Osteoblast (primary cell): ENCODE measurements at places on chromosomes 5 and 9.

DNA sequence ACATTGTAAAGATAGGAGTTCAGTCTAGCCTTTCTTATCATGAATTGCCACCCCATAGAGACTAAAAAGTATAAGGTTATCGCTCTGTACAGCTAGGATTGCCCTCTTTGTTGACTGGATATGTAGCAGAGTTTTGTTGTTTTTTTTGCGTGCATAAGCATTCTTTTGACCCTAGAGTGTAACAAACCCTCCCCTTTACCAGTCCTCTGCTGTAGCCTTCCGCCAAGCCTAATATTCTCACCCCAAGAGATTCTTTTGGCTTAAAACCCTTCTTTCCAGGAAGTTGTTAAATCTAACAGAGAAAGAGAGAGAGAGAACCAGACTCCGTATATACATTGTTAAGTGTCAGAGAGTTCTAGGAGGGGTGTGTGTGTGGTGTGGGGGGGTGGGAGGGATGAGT is 113.9 kb downstream of the FGF1 start:
- no peak for DNase-seq

GRCh38 chr5:3995954-3996619 is 400.5 kb downstream of the IRX1 start:
- no peak for DNase-seq

DNA sequence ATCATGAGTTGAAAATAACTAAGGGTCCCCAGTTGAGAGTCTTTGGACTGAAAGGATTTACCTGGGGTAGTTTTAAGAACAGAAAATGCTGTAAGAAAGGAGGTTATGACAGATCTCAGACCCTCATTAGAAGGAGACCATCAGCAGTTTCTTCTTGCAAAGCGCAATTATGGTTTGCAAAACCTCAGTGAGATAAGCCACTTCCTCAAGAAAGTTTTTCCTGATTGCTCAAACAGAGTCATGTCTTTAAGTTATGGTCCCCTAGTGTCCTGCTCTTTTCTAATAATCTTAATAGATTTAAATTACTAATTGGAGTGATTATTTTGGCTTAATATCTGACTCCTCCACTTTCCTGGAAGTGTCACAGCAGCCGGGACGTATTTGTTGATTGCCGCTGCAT is 293.2 kb upstream of the KLF4 start:
- DNase-seq = no peak

DNA sequence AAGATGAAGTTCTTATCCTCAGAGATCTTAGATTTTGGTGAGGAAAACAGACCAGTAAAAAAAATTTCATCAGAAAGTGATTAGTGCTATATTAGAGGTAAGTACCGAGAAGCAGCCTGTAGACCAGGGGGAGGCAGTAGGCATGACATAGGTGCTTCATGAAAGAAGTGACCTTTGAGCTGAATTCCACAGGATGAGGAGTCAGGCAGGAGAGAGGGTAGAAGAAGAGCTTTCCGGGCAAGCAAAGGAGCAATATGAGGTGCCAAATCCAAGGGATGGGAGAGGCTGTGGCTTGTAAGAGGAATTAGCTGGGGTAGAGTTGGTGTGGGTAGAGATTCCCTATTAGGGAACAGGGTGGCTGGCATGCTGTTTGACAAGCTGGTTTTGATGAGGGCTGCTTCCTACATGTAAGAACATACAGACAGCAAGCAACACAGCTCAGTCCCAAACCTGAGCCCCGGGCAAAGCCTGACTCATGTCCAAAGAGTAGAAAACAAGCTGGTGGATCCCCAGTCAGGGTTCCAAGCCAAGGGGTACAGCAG is 48.4 kb upstream of the PWWP2A start:
- DNase-seq = no peak

DNA sequence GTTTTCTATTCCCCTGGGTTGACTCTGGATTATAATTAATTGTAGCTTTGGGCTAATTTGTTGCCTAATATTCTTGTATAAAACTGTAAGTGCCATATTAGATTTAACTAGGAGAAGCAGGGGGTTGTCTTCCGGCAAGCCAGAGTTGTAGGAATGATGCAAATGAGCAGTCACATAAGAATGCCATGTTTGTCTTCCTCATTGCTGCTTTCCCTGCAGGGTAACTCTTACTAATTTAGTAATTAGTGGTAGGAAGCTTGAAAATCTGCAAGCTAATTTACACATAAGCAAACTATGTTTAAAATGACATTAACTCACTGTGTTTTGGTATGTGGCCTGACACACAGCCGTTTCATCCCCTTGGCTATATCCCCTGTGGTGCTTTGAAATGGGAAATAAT is 527.8 kb downstream of the KCTD16 start:
- DNase-seq = no peak

DNA sequence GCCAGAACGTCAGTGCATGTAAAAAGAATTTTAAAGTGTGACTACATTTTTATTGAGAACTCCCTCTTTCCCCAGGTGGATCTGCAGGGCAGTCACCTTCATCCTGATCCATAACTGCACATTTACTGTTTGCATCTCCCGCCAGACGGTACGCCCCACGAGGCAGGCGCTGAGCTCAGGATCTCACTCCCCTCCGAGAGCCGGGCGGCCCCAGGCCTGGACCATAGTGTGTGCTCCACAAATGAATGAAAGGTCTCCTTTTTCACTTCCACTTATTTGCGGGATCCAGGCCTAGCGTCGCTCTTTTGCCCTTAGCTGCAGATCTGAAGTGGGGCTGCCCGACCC is 378 bp downstream of the DROSHA start:
- DNase-seq = no peak

DNA sequence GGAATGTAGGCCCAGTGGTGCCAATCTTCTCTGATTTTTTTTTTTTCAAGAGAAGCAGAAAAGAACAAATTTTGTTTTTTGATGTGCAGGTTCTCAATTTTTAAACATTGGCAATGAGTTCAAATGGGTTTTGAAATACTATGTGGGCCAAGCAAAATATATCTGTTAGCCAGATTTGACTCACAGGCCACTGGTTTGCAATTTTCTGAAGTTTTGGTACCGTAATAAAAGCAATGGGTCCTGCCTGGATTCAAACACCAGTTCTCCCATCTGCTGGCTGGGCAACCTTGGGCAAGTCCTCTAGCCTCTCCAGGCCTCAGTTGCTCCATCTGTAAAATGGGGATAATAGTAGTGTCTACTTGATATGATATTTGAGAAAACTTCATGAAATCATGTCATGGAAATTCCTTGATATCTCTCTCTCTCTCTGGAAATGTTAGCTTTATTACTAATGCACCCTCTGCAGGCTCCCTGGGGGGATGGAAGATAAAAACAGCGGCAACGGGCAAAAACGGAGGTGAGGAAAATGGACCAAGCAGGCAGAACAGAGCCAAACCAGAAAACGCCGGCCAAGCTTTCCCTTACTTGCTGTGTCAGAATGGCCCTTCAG is 63.4 kb downstream of the SMIM23 start:
- peak; percentile 78 for DNase-seq

- DNase-seq = no peak
Observed at GRCh38 chr9:24011009-24011717, 185.1 kb upstream of the ELAVL2 start.

- peak; percentile 14 for DNase-seq
Observed at GRCh38 chr5:154411338-154411737, 34.5 kb upstream of the SAP30L start.

DNA sequence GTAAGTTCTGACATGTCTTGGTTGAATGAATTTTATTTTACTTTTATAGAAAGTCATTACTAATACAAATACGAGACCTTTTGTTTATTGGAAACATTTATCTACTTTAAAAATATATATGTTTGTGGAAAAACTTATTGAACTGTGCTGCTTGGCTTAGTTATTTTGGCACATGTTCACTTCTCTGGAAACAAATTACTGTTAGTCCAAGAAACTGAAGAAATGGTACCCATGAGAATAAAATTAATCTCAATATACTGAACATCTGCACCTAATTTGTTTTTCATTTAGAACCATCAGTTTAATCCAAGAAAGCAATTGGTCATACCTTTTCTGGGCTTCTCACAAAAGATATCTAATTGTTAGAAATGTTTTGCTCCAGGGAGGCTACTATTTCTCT is 32.2 kb downstream of the INVS start:
- DNase-seq = no peak

GRCh38 chr5:107359916-107360234 is 310.9 kb downstream of the EFNA5 start:
- DNase-seq = no peak

- no peak for DNase-seq
Observed at GRCh38 chr5:147573211-147573610, 63.3 kb upstream of the DPYSL3 start.

DNA sequence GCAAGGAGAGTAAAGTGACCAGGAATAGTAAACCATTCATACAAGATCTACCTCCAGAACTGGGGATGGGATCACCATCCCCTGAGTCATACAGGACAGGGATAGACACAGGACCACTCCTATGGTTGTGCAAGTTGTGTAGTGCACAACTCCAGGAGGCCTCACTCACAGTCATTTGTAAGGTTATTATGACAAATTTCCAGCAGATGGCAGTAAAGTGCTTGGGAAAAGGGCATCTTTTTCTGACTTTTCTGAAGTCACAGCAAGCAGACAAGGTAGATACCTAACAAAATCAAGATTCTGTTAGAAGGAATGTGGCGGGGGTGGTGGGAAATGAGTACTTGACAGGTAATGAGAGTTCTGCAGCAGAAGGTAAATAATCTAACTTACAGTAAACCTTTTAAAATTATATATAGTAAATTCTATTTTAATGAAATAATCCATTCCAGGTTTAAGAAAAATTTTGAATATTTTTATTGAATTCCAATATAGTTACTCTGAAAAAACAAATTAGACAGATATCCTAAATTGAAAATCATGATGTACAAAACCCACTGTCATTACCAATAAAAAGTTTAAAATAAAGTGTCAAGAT is 16.7 kb upstream of the KIF27 start:
- DNase-seq = peak; percentile 65

- DNase-seq = no peak
Observed at GRCh38 chr5:133828722-133829121, 139.7 kb downstream of the C5orf15 start.

GRCh38 chr5:52943285-52943684 is 45.9 kb upstream of the ITGA2 start:
- peak; percentile 4 for DNase-seq

DNA sequence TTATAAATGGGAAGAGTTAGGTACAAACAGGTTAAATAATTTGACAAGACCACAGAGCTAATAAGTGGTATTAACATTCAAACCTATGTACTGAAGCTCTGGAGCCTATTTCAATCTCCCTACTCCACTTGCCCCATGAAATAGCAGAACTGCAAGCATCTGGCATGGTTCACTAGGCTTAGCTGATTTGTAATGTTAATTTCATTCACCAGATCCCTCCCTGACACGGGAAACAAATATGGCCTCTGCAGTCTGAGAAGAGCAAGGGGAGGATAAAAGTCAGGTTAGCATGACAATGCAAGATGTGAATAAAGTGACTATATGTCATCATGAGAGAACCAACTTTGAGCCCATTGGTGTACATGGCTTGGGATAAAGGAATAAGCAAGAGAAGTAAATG is 428.8 kb downstream of the BRINP1 start:
- no peak for DNase-seq

DNA sequence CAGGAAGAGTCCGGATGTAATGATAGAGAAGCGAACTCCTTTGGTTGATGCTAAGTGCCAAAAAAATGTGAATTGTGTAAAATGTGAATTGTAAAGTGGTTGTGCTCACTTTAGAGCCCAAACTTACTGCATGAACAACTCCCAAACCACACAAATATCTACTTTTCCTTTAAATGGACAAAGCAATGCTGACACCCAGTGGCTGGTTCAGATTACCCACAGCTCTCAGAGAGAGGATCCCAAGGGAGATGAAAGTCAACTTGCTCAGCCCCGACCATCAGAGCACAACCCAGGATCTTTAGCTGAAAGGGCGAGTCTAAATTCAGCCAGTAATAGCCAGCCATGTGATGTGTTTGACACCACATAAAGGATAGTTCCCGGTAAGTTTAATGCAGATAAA is 133.7 kb downstream of the NMUR2 start:
- DNase-seq = no peak

- DNase-seq = peak; percentile 68
Observed at GRCh38 chr5:141479776-141480175, 4.0 kb downstream of the PCDHGC3 start.

- DNase-seq = no peak
Observed at GRCh38 chr5:6573651-6574101, 59.2 kb downstream of the NSUN2 start.

DNA sequence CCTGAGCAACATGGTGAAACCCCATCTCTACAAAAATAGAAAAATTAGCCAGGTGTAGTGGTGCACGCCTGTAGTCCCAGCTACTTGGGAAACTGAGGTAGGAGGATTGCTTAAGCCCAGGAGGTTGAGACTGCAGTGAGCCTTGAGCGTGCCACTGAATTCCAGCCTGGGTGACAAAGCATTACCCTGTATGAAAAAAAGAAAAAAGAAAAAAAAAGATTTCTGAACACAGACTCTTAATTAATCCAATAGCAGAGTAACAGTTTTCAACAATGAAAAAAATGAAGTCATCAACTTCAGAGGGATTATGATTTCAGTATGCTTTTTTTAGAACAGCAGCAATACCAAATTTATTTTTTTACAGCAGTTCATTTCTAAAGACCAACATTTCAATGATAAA is 118.8 kb upstream of the TNPO1 start:
- DNase-seq = no peak

DNA sequence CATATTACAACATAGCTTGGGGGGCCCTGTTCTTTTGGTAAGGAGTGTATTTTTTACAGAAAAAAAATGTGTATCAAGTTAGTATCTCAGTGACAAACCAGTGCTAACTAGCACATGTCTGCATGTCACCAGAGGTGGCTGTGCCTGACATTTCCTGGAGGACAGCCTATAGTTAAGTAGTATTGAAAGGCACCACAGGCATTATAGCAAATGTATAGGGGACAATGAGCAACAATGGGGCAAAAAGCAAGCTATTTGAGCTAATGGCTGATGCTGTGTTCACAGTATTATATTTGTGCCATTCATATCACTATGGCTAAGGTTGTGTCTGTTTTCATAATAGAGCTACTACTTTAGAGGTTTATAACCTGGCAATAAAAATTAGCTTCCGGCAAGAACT is 1644.0 kb downstream of the MAT2B start:
- no peak for DNase-seq

DNA sequence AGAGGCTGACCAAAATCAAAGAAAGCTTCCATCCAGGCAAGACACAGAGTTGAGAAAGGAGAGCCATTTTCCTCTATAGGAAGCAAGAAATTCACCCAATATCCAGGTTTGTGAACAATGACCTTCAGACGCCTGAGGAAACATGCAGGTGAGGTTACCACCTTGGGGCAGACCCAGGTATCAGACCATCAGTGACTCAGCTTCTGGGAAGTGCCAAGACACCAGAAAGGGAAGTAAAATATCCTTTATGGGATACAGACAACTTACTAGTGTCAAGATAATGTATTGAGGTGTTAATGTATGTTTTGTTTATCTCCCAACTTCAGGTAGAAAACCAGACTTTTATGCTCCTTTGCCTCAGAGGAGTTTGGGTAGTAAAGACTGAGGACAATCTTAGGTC is 2.2 kb upstream of the DTWD2 start:
- DNase-seq = peak; percentile 15

DNA sequence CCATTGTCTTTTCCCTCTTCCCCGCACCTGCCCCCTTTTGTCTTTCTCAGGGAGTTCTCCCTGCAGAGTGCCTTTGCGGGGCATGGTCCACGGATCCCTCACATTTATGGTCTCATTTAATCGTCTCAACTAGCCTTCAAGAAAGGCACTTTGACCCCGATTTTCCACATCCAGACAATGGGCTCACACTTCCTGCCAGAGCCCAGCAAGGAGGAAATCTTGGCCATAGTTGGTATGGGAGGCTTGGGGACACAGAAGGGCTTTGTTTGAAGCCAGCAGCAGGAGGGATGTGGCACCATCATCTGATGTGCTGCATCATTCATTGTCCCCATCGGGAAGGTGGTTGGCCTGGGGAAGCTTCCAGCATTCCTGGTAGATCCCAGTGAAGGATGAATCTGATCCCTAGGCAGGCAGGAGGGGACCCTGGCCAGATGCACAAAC is 24.9 kb downstream of the GSN start:
- no peak for DNase-seq
